ENCODE measurements at places on chromosomes 3 and 15.

DNA sequence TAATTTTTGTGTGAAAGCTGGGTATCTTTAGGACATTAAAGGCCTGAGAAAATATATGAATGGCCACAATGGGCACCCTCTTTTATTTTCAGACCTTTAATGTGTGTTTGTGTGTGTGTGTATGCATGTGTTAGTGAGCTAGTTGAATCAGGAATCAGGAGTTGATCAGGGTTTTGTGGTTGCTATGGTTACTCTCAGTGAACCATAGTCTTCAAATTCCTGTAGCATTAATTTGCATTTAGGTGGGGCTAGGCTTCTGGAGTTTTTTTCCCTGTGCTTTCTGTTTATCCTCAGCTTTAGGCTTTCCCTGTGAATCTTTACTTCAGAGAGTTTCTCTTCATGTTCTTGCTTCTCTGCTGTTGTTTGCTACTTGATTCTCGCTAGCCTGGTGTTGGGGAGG lies 122.0 kb upstream of the ONECUT1 start:
- no peak for ATAC-seq

DNA sequence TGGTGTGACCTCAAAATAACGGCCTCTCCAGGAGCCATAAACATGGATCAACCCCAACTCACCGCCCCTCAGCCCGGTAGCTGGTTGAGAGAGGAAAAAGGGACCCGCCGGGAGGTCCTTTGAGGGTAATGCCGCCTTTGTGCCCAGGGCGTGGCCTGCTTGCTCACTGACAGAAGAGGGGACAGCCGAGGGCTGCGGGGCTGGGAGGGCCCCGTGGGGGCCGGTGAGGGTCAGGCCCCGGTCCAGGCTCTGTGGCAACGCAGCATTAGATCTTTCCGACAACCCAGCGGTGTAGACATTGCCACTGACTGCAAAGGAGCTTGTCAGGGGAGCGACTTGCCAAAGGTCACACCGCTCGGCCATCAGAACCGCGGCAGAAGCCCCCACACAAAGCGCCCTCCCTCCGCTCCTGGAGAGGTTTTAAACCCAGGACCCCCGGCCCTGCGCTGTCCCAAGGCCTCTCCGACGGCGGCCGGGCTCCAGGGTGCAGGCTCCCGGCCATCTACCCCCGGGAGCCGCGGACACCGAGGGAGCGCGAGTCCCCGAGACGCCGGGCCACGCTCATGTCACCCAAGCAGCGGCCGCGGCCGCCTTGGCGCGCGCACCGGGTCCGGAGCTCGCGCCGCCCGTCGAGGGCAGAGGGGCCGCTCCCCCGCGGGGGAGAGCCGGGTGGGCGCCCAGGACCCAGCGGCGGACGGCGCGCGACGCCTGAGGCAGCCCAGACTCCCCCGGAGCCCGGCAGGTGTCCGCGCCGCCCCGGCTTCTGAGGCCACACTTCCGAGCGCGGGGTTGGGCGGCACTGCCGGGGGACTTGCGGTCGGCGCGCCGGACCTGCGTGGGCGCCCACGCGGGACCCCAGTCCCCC lies 975 bp downstream of the PCSK6 start:
- no peak for ATAC-seq

- ATAC-seq, result no peak
Observed at GRCh38 chr15:37536967-37537605, 397.4 kb upstream of the TMCO5A start.

DNA sequence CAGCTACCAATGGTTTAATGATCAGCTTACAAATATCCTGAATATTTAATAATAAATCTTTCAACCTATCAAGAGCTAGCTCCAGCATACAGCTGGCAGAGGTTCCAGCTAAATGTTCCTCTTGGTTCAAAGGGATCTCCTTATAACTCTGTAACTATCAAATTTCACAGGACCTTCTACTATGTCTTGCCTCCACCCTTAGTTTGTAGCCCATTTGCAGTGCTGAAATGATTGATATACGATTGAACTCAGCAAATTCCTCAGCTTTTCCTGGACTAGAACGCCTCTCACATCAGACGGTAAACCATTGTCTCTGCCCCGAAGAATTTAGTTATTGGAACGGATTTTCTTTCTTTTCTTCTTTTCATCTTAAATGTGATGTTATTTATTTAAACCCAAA lies 41.5 kb downstream of the CD200R1L start:
- no peak for ATAC-seq

DNA sequence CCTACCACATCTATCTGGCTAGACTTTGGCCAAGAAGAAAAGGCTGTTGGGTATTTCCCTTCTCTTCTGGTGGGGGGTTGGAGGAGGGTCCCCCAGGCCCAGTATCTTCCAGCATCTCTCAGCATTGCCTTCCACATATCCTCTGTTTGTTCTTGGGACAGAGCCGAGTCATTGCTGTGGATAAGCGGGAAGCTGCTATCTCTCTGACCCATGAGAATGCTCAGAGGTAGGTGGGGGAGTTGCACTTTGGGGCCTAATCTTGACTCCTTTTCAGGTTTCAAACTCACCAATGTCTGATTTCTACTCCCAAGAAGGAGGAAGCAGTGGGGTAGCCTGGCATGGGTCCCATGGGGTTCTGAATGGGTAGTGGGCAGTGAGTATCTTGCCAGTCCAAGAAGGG lies 8.0 kb downstream of the HEMK1 start:
- no peak for ATAC-seq

DNA sequence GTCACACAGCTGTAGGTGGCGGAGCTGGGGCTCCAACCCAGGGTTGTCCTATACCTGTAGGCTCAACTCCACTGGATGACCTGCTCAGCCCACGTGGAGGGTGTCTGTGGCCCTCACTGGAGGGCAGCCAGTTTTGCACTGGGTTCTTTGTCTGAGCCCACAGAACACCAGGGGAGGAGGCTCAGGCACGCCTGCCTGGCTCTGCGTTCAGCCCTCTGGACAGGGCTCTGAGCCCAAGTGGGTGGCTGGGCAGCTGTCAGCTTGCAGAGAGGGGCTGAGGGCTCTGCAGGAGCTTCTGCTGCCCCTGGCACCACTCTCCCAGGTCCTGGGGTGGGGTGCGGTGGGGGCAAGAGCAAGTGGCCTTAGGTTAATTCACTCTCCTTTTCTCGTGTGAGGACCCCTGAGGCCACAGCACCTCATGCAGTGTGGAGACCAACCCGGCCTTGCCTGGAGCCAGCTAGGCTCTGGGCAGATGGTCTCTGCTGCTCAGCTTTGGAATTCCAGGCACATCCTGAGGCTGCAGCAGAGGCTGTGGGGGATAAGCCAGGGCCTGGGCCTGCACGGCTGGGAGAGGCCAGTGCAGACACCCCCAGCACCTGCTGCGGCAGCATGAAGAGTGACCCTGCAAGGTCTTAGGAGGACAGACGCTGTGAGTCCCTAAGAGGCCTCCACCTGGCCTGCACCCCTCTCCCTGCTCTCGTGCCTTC lies 23.5 kb downstream of the DUSP7 start:
- ATAC-seq, result no peak

GRCh38 chr3:34534013-34534412 lies 735.6 kb downstream of the PDCD6IP start:
- no peak for ATAC-seq

DNA sequence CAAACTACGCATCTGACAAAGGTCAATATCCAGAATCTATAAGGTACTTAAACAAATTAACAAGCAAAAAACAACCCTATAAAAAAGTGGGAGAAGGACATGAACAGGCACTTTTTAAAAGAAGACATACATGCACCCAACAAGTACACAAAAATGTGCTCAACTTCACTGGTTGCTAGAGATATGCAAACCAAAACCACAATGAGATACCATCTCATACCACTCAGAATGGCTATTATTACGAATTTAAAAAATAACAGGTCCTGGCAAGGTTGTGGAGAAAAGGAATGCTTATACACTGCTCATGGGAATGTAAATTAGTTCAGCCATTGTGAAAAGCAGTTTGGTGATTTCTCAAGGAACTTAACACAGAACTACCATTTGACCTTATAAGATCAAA lies 175.6 kb upstream of the MLF1 start:
- ATAC-seq, result no peak

DNA sequence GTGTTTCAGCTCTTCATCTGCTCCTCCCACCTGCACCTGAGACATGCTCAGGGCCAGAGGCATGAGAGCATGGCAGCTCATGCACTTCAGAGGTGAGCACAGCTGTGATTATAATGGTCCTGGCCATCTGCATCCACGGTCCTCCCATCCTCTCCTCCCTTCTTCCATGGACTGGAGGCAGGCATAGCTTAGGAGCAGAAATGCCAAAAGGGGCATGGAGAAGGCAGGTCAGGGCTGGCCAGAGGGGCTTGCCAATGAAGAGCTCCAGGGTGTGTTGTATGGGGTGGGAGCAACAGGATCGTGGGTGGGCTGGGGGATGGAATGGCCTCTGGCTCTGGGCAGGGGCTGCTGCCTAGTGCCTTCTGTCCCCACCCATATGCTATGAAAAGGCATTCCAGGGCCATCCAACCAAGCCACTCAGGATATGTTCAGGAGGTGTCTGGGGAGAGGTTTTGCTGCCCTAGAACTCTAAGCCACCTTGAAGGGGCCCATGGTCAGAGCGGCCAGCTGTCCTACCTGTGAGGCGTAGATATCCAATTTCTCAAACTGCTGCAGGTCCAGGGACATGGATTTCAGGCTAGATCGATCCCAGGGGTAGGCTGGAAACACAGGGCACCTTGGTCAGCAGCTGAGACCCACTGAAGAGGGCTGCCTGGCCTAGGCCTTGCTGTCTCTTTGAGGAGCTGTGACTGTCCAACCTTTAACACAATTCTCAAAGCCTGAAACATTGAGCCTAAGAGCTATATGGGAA lies 26.1 kb downstream of the KY start:
- no peak for ATAC-seq

DNA sequence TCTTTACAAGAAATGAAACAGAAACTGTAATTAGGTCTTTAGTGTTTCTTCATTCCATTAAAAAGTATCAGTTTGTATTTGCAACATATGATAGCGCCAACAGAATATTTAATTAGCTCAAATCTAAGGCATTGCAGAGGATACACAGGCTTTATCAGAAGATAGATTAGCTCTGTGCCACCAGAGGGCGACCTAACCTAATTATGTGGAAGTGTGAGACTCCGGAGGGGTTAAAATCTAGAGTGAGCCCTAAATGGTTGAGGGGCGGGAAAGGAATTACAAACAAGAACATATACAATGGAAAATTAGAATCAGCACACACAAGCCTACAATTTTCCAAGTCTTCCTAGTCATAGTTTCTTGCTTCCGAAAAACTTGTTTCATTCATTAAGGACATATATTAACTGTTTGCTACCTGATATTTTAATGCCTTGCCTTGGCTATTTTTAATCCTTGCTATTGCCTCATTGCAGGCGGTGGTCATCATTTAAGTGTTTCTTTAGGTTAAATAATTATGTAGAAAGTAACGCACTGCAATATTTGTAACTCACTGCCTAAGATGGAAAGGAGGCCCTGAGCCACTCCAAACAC lies 18.0 kb upstream of the RYR3 start:
- ATAC-seq, result no peak

GRCh38 chr15:48896869-48897814 lies 19.2 kb downstream of the EID1 start:
- no peak for ATAC-seq

- ATAC-seq, result no peak
Observed at GRCh38 chr3:124117486-124117885, 125.6 kb upstream of the ROPN1 start.

All from stimulated activated memory B cell treated with anti-CD40 and anti-IgM and Interleukin-4, amounts not matched to agents 10 μg/mL and 1 μg/mL and 100 μg/mL, for 72 hours (primary cell).